Activated naive CD4-positive, alpha-beta T cell (primary cell): ENCODE measurements at places on chromosomes 5 and 9.

DNA sequence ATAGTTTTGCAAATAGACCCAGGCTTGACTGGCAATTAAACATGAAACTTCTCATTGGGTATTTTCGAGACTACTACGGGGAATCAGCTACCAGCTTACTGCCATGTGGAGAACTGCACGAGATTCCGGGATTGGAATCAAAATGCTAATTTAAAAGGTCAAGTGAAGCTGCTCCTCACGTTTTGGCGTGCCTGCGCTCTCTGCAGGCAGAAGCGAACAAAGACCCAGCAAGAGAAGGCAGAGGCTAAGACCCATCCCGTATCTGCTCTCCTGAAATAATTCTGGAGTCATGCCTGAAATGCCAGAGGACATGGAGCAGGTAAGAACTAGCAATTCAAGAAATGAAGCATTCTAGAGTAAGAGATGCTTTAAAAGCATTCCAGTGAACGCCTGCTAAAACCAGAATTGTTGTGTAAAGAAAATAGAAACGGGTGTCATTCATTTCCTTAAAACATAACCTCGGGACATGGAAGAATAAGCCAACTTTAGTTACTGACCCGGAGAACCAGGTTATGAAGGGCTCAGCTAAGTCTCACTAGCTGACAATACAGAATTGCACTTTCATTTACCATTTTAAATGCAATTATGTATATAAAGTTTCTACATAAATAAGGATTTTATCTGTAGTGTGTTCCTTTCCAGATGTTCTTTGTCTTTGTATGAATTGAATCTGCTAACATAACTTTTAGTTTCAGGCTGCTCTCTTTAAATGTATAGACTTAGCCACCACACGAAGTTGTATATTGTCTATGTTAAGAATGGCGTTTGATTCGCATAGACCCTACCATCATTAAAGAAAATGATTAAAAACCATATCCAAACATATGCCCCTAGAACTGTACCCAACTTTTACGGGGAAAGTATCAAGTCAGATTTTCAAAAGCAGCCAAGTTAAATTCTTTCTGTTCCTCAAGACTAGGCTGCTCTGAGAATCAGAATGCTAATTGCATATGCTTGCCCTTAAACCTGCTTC, 2.0 kb upstream of the MAT2B start:
- DNase-seq = no peak

GRCh38 chr5:926417-927171, 33.9 kb downstream of the TRIP13 start:
- DNase-seq = no peak

DNA sequence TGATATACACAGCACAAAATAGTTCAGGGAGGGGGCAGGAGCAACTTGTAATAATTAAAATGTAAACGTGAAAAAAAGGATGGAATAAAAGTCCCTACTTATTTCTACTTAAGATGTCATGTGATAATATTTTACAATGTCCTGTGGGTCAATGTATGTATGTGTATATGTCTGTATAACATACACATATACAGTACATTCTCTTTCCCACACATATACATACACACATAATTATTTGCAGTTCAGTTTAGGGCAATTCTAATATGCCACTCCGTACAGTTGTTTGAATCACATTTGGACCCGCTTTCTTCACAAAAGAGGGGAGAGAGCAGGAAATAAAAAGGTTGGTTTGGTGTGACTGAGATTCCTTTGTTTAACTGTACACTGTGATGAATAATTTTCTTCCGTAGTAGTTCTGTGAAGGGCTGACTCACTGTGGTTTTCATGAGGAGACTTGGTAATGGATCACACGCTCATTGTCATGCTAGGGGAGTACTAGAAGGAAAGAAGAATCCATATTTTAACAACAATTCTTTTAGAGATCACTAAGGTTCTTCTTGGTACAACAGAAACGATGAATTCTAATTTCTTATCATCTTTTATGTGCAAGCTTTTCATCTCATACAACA, 26.2 kb upstream of the ACOT12 start:
- DNase-seq = no peak

GRCh38 chr9:127634698-127635097, 22.6 kb downstream of the STXBP1 start:
- no peak for DNase-seq

GRCh38 chr9:117882171-117882570, 178.0 kb downstream of the TLR4 start:
- no peak for DNase-seq
